ENCODE measurements at places on chromosomes 3 and 15.

DNA sequence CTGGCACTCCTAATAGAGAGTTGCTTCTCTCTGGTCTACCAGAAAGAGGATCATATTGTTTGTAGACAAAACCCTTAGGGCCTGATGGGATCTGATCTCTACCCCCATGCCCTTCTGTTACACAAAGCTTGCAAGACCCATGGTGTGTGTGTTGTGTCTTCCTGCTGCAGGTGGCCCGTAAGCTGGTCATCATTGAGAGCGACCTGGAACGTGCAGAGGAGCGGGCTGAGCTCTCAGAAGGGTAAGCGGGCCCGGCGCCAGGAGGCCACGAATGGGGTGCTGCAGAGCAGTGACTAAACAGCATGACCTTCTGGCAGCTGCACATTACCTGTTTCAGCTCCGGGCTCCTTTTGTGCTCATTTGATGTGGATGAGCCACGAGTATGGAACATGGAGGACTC, 18.2 kb downstream of the TPM1 start:
- DNase-seq = no peak

GRCh38 chr3:38141173-38141951, 2.9 kb downstream of the MYD88 start:
- DNase-seq = no peak

GRCh38 chr15:48392356-48392755, 61.1 kb downstream of the DUT start:
- DNase-seq = no peak

GRCh38 chr15:67941648-67942310, 101.9 kb upstream of the RNU6-1 start:
- DNase-seq = no peak

DNA sequence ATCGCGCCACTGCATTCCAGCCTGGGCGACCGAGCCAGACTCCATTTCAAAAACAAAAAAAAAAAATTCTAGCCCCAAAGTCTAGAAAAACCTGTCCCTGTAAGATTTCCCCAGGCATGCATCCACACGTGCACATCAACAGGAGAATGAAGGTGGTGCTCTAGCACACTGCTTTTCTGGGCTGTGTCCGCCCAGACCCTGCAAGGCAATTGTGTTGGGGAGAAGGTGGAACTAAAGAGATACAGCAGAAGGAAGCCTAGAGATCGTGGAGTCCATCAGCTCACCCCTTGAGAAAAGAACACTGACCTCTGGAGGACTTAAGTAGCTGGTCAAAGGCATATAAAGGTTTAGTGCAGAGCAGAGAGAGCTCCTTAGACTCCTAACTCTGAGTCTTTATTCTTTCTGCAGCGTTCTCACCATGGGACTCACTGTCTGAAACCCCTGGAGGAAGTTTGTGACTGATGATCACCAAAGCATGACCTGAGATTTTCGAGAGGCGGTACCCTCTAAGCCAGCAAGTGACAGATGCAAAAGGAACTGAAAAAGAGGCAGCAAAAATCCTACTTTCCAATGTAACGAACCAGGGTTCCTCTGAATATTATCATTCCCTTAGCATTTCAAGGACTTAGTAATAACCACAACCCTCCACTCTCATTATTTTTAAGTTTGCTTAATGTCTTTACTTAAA, 179.8 kb downstream of the MEX3B start:
- DNase-seq = no peak

- no peak for DNase-seq
These were observed 546.0 kb upstream of the CFAP20DC start for GRCh38 chr3:59595830-59596229.

GRCh38 chr3:50572158-50572557, 2.8 kb downstream of the HEMK1 start:
- DNase-seq = peak; percentile 62

DNA sequence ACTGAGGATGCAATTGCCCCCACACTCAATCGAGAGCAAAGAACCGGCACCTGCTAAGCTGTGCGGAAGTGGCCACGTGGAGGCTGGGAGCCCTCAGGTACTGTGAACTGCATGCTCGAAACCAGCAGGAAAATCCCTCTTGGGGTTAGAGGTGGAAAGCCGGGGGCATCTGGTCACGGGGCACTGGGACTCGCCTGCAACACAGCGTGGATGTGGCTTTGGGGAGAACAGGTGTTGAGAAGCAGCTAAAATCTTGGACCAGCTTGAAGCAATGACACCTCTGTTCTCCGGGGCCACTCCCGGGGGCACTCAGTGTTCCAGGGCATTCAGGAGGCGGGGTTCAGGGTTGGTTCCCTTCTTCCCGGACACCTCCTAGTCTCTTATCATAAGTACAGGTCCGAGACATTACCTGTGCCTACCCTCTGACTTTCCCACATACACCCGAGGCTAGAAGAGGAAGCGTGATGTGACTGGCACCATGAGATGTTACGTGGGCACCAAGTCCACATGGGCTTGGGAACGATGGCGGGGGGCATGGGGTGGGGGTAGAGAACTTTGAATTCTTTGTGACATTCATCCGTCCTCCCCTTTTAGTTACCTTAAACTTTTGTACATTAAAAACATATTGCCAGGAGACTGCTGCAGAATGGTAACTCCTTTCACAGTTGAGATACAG, 172.0 kb downstream of the ADAMTS17 start:
- no peak for DNase-seq

GRCh38 chr15:74443100-74443909, 9.5 kb upstream of the SEMA7A start:
- DNase-seq = no peak

DNA sequence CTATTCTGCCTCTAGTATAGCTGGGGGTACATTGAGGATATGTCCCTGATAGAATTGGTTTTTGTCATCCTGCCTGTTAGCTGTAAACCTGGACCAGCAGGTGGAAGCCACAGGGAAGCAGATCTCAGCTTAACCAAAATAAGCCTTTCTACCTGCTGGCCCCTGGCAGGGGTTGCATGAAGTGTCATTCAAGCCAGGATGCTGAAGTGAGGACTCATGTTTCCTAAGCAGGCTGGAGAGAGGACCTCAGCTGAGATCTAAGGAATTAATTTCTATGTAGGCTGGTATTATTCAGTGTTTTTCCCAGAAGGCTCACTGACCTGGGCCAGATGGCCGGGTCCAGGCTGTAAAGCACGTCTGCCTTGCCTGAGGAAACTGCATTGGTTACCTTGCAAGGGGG, 128.9 kb downstream of the MEGF11 start:
- DNase-seq = no peak

- DNase-seq = no peak
These were observed 10.0 kb downstream of the TIMMDC1 start for GRCh38 chr3:119508172-119508845.

DNA sequence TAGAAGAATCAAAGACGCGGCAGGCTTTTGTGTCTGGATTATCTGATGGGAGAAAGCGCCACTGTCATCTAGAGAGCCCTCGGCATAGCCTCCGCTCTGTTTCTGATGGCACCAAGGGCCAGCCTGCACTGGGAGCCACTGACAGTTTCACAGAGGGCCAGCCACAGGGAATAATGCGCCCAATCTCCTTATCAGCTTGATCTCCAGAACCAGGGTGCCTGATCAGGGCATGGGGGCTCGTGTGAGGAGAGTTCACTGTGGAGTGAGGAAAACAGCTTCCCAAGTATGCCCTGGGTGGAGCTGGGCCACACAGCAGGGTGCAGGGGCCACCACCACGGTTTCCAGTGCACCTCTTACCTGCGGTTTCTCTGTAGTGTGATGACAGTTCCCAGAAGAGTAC, 29.8 kb upstream of the CLK3 start:
- no peak for DNase-seq

DNA sequence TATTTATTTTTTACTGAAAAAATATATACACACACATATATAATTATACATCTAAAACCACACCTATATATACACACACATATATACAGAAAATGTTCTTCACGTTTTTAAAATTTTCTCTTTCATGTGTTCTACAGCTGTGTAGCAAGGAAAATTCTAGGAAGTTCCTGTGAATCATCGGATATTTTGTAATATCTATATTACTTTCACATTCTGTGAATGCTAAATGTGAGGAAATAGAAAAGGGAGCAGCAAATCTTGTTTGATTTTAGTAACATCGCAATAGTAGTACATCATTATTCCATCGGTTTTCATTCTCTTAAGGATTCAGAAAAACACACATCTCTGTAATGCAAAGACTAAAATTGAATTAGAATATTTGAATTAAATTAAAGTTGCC, 836.8 kb upstream of the NECTIN3 start:
- no peak for DNase-seq

GRCh38 chr15:52140646-52141045, 28.1 kb upstream of the BCL2L10 start:
- DNase-seq = no peak

GRCh38 chr3:188000361-188000861, 153.5 kb upstream of the LPP start:
- no peak for DNase-seq

GRCh38 chr15:78679089-78679511, 38.1 kb upstream of the CHRNB4 start:
- DNase-seq = no peak

DNA sequence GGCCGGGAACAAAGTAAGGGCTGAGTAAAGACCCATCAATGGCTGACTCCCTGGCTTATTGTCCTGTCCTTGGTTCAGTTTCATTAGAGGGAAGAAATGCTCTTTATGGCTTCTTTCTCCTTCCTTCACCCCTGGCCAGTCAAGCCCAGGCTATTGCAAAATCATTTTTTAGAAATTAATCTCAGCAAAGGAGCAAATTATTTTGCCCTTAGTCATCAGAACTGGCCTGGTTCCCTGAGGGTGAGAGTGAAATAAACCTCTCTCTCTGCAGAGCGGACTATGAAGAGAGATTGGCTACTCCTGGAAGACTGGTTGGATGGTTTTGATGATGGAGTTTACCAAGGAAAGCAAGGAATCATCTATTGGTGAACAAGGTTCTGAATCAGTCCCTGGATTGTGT, 52.7 kb upstream of the OXTR start:
- no peak for DNase-seq

GRCh38 chr3:135650309-135650708, 315.2 kb upstream of the PPP2R3A start:
- DNase-seq = no peak

DNA sequence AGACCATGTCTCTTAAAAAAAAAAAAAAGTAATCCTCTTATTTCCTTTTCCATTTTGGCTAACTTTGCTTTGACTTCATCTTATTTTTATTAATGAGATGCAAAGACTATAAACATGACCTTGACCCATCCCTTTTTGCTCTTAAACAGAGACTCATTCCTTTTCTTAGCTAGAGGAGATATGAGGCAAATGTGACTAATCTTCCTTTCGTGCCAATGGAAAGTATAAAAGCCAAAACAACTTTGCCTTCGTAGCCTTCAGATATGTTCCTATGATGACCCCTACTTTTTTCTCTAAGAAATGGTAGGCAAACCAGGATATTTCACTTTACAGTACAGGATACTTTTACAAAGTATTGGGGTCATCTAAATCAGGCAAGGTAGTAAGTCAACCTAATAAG, 36.9 kb upstream of the GOLGB1 start:
- no peak for DNase-seq

- no peak for DNase-seq
These were observed 22.9 kb downstream of the COLQ start for GRCh38 chr3:15498431-15499214.

DNA sequence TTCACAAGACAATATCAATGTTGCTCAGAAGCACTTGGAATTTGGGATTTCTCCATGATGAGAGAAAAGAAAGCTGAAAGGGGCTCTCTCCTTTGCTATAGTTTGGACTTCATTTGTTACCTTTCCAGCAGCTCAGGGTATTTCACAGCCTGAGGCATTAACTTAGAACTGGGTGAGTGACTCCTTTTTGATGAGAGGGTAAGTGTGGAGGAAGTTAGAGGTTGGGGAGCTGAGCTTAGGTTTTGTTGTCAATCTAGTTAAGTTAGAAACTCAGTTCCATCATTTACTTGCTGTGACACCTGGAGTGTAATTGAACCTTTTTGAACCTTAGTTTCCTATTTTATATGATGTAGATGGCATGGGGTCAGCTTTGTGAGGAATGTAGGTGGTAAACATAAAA, 359.1 kb downstream of the PDCD6IP start:
- DNase-seq = no peak

- no peak for DNase-seq
These were observed 982.8 kb upstream of the ROBO1 start for GRCh38 chr3:80750637-80751036.

- DNase-seq = no peak
These were observed at the start of gene DNASE1L3 for GRCh38 chr3:58210761-58211460. Gene DNASE1L3 (minus strand): TSS chr3:58210972. CDS start chr3:58210906, 66 bp downstream.

GRCh38 chr3:27532426-27533260, 48.5 kb upstream of the SLC4A7 start:
- DNase-seq = no peak

DNA sequence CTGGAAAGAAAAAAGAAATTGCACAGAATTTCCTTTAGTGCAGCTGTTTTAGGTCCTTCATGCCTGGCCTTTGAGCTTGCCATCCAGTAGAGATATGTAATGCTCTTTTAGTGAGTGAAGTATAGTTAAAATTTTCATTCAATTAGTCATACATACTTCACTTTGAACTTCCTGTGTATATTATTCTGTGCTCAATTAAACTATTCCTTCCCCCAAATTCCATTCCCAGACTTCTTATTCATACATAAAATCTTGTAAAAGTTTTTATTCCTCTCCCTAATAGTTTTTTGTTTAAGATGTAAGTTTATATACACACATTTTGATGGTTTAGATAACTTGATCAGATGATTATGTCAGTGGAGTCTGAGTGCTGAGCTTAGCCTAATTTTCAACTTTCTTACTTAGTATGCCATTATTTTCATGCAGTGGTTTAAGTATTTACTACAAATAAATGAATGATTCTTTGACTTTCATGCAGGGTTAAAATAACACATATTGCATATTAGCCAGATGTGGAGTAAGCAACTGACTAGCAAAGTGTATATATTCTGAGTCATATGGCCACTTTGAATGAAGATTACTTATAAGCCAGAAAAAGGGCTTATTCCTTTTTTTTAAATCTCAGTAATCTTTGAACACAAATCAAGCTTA, 42.5 kb upstream of the ABHD10 start:
- DNase-seq = no peak

GRCh38 chr3:118936811-118937210, 97.8 kb downstream of the IGSF11 start:
- DNase-seq = no peak

GRCh38 chr3:58899159-58899952, 150.5 kb downstream of the CFAP20DC start:
- no peak for DNase-seq

GRCh38 chr15:76298986-76299385, 12.3 kb downstream of the ETFA start:
- no peak for DNase-seq

GRCh38 chr15:80251428-80252120, 439 bp downstream of the CTXND1 start:
- no peak for DNase-seq

- no peak for DNase-seq
These were observed 71.1 kb upstream of the XCR1 start for GRCh38 chr3:46098319-46098761.

GRCh38 chr3:18649666-18650363, 224.7 kb upstream of the SATB1 start:
- DNase-seq = no peak

Data from stimulated activated CD8-positive, alpha-beta memory T cell treated with anti-CD3 and anti-CD28 coated beads, Interleukin-15, amount 100 ng/mL, for 1 hour (primary cell).